NCI-H748 treated with DMSO at 0.1 percent for 48 hours (cell line): ENCODE measurements at places on chromosomes 2 and 18.

- DNase-seq, result no peak
These were observed 228.6 kb downstream of the CLIP4 start for GRCh38 chr2:29343830-29344229.

GRCh38 chr2:127208313-127208712, 11.8 kb downstream of the CYP27C1 start:
- no peak for DNase-seq

GRCh38 chr18:45571195-45571594, 44.1 kb upstream of the SLC14A2 start:
- DNase-seq, result no peak

GRCh38 chr2:238912228-238912915, 64.5 kb downstream of the TWIST2 start:
- DNase-seq, result no peak

DNA sequence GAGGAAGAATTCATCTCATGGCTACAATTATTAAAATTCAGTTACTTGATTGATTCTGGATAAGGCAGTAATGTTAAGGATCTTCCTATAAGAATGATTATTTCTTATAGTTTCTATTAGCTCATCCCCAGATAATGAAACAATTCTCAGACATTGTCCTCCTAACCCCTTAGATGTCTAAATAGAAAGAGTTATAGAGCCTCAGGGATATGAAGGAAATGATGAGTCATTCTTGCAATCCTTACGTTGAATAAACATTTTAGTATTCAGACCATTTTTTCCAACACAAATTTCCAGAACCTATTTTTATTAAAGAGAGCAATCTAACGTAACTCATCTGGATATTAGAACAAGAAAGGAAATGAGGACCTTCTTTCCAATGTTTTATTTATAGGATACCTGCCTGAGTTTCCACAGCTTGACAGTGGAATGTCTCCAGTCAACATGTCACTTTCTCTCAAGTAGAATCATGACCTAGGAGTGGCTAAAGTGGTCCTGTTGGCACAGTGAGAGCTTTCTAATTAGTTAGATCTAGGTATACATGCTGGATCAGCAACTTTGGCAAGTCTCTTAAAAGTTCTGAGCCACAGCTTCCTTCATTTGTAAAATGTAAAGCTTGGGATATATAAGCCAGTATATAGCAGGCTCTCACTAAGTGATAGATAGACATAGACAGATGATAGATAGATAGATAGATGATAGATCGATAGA, 88.0 kb upstream of the RAB27B start:
- no peak for DNase-seq

DNA sequence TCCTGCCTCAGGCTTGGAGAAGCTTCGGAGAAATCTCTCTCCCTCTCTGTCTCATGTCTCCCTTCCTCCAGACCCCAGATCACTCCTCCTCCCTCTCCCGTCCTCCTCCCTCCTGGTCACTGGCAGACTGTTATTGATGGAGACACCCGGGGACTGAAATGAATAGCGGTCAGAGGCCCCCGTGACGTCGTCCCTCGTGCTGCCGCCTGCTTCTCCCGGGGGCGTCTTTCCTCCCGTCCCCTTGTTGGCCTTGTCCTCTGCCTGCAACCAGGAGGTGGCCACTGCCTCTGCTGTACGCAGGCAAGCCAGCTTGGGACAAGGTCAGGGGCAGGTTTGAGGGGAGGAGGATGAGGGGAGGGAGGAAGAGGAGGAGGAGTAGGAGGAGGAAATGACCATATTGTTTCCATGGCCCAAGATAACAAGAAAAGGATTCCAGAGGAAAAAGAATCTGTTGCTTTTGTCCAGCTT, 78.2 kb downstream of the CELF4 start:
- DNase-seq, result no peak

- DNase-seq, result no peak
These were observed 251.9 kb upstream of the ZNF804A start for GRCh38 chr2:184346338-184346862.

GRCh38 chr2:6915399-6915798, 1.8 kb upstream of the RNF144A start:
- no peak for DNase-seq

- no peak for DNase-seq
These were observed 12.6 kb downstream of the RNF149 start for GRCh38 chr2:101295895-101296294.

DNA sequence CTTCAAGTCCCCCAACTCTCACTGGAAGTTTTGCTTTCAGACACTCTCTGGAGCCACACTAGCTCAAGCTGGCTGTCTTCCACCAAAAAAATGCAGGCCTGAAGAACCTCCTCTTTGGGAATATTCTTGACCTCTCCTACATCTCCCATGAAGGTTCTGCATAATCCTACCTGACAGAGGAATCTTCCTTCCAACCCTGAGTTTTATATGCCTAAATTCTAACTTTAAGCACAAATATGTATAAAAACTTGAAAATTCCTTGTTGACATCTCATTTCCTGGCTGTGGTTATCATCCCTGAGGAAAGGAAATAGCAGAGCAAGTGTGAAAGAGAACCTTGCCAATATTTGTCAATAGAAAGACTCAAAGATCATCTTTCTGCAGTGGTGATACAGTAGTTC, 249.0 kb downstream of the LPIN1 start:
- no peak for DNase-seq

DNA sequence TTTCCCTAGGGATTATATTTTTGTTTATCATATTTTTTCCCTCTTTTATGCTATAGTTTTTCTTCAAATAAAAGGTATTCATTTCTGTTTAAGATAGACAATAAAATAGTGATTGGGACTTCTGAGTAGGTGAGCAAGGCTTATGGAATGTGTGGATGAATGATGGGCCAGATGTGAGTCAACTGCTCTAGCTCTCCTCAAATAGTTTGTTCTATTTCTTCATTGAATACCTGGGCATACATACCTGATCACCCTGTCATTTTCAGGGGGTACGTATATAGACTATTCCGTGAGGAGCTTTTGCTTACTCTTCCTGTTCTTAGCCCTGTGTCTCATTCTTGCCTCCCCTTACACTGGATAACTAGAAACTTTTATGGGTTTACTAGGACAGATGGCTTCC, 41.9 kb downstream of the BABAM2 start:
- DNase-seq, result no peak

DNA sequence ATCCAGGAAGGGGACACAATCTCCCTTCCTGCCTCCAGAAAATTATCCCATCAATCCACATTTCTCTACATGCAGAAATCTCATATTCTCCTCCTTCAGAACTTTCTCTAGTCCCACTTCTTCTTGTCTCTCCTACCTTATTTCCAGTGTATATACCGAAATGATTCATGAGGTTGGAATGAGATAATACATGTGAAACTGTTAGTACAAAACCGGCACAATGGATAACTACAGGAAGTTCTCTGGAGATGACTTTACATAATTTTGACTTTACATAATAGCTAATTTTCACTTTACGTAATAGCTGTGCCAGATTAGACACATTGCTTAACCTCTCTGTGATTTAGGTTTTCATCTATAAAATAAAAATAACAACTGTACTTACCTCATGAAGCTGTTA, 801.3 kb downstream of the ERBB4 start:
- no peak for DNase-seq

DNA sequence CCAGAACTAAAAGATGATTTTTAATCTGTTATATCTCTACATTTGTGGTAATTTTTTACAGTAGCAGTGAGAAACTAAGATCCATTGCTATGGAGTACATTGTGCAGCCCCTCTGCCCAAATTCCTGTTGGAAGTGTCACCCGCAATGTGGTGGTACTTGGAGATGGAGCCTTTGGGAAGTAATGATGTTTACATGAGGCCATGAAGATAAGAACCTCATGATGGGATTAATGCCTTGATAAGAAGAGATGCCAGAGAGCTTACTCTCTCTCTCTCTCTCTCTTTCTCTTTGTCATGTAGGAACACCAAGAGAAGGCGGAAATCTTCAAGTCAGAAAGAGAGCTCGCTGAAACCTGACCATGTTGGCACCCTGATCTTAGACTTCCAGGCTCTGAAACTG, 535.4 kb downstream of the PID1 start:
- no peak for DNase-seq

DNA sequence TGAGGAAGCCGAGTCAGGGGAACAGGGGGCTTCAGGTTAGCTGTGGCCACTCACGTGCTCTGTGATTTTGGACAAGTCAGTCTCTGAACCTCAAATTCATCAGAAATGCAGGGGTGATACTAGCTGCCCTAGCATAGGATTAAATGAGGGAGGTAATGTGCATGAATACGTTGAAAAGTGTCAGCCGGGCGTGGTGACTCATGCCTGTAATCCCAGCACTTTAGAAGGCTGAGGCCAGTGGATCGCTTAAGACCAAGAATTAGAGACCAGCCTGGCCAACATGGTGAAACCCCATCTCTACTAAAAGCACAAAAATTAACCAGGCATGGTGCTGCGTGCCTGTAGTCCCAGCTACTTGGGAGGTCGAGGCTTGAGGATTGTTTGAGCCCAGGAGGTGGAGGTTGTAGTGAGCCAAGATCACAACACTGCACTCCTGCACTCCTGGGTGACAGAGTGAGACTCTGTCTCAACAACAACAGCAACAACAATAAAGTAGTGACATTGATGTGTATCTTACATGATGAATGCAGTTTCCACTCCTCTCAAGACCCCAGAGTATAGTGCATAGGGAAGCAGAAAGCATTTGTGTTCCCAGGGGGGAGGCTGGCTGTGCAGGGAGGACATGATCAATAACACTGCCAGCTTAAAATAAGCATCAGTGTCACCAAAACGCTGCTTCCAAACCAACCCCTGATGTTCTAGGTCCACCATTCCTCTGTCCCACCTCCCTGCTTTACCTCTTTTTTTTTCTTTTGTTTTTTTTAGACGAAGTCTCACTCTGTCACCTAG, 68.8 kb downstream of the HNRNPLL start:
- DNase-seq, result no peak

DNA sequence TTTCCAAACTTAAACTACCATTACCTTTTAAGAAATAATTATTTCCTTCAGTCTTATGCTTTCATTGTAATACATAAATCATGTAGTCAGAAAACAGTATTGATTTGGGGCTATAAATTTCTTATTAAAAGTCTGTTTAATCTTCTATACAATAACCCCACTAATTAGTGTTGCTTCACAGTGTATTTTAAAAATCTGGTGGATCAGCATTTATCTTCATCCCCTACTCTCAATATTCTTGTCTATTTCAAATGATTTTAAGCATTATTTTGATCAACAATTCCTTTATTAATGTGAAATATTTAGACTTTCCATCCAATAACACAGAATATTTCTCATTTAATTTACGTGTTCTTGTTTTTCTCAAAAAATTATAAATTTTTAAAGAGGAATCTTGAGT, 32.5 kb upstream of the SDC1 start:
- no peak for DNase-seq

GRCh38 chr2:133377021-133377481, 191.2 kb downstream of the NCKAP5 start:
- DNase-seq, result no peak

GRCh38 chr18:7754725-7755181, 187.6 kb downstream of the PTPRM start:
- DNase-seq, result no peak
